ENCODE measurements at places on chromosomes 3 and 15. TPM values are rescaled to one million over a fixed set of nuclear protein-coding genes. Genes with fewer than 3 reads are reported as not detected.

DNA sequence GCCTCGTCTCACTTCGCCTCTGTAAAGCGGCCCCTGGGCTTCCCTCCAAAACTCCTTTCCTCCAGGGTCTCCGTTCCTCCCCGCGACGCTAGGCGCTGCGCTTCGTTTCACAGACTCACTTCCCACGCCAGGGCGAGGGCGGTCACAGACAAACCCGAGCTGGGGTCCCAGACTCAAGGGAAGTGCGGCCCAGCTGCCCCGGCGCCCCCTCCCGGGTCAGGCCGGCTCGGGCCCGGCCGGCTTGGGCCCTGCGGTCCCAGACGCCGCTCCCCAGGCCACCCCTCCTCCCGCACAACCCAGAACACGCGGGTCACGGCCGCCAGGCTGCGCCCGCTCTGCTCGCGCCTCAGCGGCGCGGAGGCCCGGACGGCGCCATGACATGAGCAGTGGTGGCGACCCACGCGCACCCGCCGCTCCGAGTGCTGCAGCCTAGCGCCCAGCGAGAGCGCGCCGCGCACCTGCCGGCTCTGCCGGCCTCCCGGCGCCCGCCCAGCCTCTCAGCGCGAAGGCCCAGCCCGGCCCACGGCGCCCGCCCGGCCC is 547 bp downstream of the NUP210 start:
- peak; percentile 69 for DNase-seq

DNA sequence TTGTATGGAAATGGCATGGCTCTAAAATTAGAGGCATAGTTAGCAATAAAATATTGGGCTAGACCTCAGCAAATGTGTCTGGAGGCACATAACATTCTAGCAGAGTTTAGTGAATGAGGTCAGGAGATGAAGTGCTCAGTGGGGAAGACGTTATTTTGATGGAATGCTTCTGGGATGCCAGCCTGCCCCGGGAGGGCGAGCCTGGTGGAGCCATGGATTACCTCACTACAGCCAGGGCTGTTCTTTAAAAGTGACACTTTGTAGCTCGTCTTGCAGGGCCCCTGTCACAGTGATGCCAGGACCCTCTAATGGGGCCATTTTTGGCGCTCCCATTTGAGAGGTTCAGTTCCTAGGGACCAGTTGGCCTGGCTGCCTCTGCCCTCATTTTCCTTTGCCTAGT is 48.5 kb downstream of the PXYLP1 start:
- no peak for DNase-seq

Gene PLIN1
- 0.27 TPM for total RNA-seq

Gene TM6SF1
- total RNA-seq: 3.9 TPM

- no peak for DNase-seq
Observed at GRCh38 chr3:194306771-194307640, 44.1 kb downstream of the CPN2 start.

GRCh38 chr15:40441565-40442531 is 1.1 kb downstream of the BAHD1 start:
- DNase-seq: peak; percentile 37

GRCh38 chr3:53065841-53066480 is 20.1 kb upstream of the SFMBT1 start:
- DNase-seq: no peak

DNA sequence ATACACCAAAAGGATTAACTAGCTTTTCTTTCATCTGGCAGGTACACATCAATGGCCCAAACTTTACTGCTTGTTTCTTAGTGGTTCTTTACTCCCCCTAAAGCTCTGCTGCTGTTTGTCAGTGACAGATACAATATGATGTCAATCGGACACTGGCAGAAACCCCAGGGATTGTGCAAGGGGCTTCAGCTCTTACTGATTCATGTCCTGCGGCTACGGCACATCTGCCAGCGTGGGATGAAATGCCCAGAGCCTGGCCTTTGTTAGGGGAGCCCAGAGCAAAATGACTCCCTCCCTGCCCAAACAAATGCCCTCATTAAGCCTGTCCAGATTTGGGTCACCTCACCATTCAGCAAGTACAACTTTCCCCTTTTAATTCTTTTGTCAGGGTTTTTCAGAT is 28.3 kb downstream of the SRP14 start:
- no peak for DNase-seq

DNA sequence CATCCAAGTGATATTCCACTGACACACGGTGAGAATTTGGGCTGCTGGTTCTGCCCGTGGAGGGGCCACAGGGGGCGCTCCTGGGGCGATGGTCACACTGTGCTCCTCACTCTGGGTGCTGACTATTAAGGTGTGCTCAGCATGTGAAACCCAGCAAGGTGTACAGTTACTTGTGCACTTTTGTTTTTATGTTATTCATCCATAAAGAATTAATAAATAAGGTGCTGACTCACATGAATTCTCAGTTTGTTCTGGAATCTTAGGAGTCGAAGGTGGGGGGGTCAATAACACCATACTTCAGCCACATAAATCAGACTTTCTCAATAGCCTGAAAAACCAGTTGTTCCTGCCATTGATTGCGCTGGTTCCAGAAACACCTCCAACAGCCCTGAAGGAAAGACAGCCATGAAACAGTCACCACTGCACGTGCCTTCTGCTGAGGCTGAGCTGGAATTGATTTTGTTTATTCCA is 53.5 kb upstream of the SPATA12 start:
- no peak for DNase-seq

DNA sequence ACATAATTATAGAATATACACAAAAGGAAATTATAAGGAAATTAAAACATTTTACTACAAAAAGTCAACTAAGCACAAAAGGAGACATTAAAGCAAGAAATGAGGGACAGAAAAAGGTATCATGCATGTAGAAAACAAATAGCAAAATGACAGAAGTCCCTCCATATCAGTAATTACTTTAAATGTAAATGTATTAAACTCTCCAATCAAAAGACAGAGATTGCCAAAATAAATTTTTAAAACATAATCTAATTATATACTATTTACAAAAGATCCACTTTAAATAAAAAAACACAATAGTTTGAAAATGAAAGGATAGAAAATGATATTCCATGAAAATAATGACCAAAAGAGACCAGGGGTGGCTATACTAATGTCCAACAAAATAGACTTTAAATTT is 123.7 kb downstream of the MEX3B start:
- no peak for DNase-seq
